ENCODE measurements at places on chromosomes 2 and 18. TPM values are rescaled to one million over a fixed set of nuclear protein-coding genes. Genes with fewer than 3 reads are reported as not detected.

- no peak overlapping the region for H3K27ac ChIP-seq
- DNase-seq: no peak
- no peak overlapping the region for H3K4me3 ChIP-seq
- no peaks in the 10 kb centered on the region for H3K27me3 ChIP-seq
- no peaks in the 10 kb centered on the region for H3K4me1 ChIP-seq
These were observed 52.5 kb upstream of the FAM136A start for GRCh38 chr2:70354264-70354949.

Gene LIMS2
- 5.3 TPM for total RNA-seq

- no peaks in the 10 kb centered on the region for H3K36me3 ChIP-seq
- no peaks in the 10 kb centered on the region for H3K27me3 ChIP-seq
- no peak for DNase-seq
- no peaks in the 10 kb centered on the region for H3K4me1 ChIP-seq
- no peak overlapping the region for H3K4me3 ChIP-seq
These were observed 300.2 kb downstream of the CELF4 start for GRCh38 chr18:37265382-37265781.

Gene BCL11A
- total RNA-seq: 6.8 TPM

Gene FOXD4L1
- total RNA-seq: 0.16 TPM

Gene TIMM21
- total RNA-seq: 27.9 TPM

DNA sequence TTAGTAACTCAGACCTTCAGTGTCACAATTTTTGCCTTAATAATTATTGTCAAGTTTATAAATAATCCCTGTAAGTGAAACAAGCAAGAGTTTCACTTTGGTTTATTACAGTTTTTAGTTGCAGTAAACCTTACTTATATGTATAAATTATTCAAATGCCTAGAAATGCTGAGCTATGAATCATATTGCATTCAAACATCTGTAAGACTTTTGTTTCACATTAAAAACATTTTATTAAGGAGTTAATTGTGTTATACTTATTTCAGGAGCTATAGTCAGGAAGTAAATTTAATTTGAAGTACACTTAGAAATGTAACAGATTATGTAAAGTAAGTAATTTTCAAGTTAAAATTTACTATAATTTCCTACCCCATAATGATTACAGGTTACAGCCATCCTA is 3.9 kb upstream of the ETAA1 start:
- H3K4me1 ChIP-seq: no peaks in the 10 kb centered on the region
- no peak overlapping the region for H3K27ac ChIP-seq
- H3K4me3 ChIP-seq: no peak overlapping the region
- H3K27me3 ChIP-seq: no peaks in the 10 kb centered on the region
- no peaks in the 10 kb centered on the region for H3K36me3 ChIP-seq

Gene CPO
- total RNA-seq: 0.32 TPM
